ENCODE measurements at places on chromosomes 2 and 18.

- no peak for DNase-seq
Measured at GRCh38 chr2:72130659-72131360, 16.9 kb downstream of the CYP26B1 start.

- no peak for DNase-seq
Measured at GRCh38 chr2:32901313-32901712, 45.4 kb upstream of the LTBP1 start.

DNA sequence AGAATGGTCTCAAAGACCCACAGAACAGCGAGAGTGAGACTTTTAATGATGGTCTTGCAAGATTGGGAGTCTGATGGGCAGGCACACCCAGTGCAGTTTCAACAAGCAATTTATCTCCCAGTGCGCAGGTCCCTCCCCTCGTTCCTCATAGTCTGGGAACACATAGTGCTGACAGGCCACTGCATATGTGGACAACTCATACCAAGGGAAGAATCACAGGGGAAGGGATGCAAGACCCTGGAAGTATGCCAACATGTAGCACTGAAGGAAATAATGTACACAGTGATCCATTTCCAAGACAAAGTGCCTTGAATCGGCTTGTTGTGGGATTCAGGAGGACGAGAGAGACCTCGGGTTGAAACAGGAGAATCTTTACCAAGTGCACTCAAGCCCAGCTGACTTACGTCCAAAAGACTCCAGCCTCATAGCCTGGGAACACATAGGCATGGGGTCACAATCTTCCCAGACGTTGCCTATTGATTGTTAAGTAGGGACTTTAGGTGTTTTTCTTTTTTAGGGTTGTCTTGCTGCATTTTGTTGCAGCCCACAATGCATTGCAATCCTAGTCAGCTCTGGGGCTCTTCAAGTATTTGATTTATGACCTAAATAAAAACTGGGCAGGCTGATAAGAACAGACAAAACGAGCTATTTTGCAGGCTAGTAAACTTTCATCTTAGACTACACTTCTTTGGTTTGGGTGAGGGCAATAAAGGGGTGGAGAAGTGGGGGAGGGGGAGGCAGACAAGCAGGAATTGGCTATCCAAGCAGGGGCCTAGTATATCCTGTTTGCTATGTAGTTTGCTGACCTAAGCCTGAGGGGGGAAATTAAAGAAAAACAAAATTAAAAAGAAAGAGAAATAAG lies 24.7 kb upstream of the SERPINB5 start:
- DNase-seq, result no peak

DNA sequence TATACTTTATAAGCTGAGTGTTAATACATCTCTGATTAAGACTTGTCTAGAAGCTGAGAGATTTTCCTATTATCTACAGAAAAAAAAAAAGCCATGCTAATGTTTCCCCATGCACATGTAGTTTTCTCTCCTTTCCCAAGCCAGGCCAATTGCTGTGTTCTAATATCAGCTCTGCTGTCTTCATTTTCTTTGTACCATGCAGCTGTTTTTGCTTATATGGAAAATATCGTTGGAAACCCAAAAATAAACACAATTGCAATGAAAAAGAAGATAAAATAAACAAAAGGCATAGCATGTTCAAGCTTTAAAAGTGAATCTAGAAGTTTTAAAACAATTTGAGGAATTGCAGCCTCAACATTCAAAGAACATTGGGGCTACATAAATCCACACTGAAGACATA lies 817.4 kb upstream of the ACVR2A start:
- no peak for DNase-seq

DNA sequence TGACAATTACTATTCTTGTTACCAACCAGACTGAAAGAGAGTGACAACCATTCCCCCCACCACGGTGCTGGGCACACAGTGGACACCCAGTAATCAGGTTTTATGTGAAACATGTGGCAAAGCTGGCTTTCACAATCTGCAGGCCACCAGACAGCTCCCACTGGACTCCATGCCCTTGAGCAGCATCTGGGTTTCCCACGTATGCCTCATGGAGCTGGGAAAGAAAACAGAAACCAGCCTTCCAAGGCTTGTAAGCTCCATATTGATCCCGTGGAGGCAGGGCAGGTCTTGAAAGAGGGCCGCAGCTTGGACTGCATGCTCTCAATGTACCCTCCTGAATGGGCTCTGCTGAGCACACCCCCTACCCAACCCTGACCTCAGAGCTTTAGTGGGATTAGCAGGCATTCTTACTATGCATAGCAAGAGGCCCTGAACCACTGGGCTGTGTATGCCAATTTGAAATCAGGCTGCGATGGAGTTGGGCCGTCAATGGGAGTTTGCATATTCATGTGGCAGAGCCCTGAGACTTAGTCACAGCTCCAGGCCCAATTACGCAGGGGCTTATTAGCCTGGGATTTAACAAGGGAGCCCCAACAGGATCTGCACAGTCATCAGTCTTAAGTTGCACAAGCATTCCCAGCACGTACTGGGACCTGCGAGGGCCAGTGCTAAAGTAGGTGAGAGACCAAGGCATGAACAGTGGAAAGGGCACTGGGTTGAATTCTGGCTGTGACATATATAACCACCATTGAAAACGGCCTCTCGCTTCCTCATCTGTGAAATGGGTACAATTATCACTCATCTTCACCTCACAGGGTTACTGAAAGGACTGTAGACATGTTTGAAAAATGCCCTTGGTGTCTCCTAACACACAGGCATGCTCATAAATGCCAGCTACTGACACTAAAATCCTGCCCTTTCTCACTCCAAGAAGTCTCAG lies 10.5 kb downstream of the C1QL2 start:
- no peak for DNase-seq

DNA sequence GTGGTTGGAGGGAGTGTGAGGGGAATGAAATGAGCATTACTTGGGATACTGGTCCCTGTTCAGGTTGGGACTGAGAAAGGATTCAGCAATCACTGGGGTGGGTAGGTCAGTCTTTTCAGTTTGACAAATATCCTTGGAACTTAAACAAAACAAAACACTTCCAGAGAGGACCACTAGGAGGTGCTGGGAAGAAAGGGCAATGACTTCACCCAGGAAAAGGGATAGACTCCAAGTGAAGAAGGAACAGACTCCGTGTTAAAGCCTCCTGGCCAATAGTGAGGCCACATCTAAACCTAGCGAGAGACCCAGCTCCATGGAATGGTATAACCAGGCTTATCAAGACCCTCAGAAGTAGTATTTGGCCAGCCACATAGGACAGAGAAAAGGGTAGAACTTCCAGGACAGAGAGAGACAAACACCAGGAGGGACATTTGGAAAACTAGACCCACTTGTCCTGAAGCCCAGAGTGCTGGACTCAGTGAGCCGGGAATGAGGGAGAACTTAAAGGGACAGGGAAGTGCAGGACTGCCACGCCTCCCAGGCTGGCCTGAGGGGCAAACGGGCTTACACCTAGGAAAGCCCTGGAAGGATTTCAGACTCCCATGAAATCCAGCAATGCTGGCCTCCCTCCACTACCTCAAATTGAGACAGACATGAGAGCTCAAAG lies 19.6 kb upstream of the KCNG3 start:
- DNase-seq, result peak; percentile 54

DNA sequence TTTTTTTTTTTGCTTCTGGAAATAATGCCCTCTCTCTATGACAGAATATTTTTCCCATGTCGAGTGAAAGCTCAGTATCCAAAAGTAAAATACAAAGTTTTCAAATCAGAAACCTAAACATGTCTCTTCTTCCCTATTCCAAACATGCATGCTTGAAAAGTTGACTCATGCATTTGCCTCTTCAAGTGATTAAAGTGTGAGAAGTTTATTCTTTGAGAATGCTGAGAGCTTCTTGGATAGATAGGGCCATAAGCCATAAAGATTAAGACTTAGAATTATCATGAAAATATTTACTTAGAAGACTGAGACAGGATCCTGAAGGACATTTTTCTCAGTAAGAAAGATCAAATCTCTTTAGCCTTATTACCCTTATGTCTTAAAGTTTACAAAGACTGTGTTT lies 98.6 kb upstream of the EPB41L5 start:
- DNase-seq, result no peak

DNA sequence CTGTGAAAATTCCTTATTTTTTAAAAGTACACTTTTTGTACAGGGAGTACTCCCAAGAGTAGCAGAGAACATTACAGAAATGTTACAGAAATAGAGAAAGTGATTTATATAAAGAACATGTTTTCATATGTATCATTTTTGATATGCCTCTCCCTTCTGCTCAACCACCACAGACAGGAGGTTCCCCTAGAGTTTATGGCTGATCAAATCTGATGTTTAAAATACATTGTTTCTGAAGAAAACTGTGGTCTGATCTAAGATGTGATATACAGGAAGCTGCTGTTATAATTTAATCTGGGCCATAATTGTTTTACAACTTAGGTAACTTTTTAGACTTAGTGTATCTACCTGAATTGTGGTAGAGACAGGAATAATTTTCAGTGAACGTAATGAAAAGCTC lies 37.0 kb downstream of the STAT4 start:
- no peak for DNase-seq

- peak; percentile 54 for DNase-seq
Measured at GRCh38 chr18:25247725-25248124, 104.2 kb downstream of the ZNF521 start.

DNA sequence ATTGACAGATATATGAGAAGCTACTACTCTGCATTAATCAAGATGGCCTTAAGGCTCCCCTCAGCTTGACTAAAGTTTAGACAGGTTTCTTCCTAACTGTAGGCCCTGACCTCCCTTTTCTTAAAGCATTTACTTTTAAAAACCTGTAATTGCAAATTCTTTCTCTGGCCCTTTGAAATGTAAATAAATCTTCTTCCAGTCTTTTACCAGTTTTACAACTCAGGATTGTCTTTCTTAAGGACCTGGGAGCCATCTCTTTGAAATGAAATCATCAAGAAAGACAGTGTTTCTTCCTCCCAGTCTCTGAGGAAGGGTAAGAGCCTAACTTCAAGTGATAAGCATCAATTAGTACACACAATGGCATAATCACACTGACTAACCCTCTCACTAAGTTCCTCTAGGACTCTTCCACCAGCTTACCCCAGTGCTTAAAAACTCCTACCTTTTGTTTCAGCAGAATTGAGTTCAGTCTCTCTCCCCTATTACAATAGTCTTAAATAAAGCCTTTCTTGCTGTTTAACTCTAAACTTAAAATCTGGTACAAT lies 58.7 kb upstream of the CDH20 start:
- DNase-seq, result no peak

DNA sequence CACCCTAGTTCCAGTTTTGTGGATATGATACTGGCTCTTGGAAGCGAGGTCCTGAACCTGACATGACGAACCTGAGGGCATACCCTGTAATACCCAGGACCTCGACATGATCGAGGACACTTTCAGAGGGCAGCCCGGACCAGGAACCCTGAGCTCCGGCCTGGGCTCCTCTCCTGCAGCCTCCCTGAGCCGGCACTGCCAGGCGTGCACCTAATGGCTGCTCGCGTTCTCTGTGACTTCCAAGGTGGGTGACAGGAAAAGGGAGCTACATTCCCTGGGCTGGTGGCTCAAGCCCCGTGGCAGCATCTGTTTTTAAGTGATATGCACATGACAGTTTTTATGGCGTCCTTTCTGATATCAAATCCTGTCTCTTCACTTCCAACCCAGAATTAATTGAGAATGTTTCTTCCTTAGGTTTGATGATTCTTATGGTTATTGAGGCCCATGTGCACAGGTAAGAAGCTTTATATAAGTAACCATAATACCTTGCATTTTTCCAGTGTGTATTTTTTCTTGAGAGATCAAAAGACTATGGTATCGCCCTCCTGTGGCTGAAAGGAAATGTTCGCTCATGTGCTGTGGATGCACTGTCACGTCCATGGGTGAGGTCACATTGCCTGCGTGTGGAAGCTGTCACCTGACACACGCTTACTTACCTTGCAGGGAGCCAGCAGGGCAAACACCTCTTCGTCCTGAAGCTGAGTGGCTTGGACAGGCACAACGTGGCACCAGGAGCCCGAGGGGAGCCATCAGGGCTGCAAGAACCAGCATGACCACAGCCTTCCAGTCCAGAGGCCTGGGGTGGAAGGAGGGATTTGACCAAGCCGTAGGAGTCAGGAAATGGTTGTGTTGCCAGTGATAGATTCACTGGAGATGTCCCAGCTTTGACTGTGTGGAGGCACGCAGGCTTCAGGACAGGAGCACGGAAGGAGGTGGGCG lies 367.4 kb upstream of the MYT1L start:
- DNase-seq, result peak; percentile 45

GRCh38 chr2:3942841-3943240 lies 239.5 kb downstream of the DCDC2C start:
- DNase-seq, result no peak

DNA sequence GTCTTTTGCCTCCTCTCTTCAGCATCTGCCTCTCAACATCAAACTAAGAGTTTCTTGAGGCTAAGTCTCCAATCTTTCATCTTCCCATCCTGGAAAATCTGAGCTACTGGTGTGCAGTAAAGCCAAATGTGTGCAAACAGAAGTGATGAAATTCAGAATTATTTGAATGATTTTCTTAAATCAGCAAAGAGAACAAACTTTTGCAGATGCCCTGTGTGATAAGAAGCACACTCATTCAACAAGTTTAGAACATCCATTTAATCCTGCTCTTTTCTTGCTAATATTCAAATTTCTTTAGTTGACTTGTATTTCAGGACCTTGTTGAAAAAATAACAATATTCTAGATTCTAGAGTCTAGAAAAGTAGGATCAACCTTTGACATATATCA lies 1374.9 kb upstream of the CELF4 start:
- DNase-seq, result no peak

Data from kidney tubule cell (primary cell).